ENCODE measurements at places on chromosomes 2 and 18.

DNA sequence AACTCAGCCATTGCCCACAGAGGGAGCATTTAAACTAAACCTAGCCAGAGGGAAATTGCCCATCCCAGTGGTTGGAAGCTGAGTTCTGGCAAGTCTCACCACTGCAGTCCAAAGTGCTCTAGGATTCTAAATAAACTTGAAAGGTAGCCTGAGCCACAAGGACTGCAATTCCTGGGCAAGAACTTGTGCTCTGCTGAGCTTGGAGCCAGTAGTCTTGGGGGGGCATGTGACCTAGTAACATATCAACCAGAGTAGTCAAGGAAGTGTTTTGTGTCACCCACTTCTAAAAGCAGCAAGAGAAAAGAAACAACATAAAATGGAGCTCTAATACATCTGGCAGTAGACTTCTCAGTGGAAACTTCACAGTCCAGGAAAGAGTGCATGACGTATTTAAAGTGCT is 167.0 kb downstream of the PTH2R start:
- DNase-seq: no peak

- DNase-seq: no peak
These were observed 109.7 kb upstream of the BZW1 start for GRCh38 chr2:200702044-200702443.

- DNase-seq: no peak
These were observed 29.3 kb upstream of the SCN9A start for GRCh38 chr2:166404831-166405568.

DNA sequence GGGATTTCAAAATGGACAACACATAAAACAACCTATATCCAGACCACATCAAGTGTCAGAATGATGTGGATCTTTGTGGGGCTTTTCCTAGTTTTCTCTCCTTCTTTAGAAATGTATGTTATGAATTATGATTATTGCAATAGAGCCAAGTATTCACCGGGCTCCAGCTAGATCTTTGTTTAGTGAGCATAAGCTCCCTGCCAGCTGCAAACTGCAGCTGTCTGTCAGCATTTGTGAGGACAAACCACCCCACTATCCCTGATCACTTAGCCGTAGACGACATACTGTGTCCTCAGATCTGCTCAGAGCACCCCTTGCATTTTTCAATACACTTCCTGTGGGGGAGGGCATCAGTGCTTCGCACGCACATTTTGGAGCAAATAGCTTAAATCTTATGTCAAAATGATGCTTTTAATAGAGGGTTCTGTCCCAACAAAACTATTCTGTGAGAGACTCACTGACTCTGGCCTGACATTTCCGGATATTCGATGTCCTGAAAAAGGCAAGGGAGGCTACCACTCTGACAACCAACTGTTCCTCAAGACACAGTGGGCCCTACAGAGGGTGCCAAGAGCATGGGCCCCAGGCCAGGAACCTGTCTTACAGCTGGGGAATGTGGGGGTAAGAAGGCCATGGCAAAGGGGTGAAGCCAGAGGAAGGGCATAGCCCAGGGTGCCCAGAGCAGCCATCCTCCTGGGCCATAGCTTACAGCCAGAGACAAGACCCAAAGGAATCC is 346.0 kb downstream of the ARHGAP15 start:
- no peak for DNase-seq

DNA sequence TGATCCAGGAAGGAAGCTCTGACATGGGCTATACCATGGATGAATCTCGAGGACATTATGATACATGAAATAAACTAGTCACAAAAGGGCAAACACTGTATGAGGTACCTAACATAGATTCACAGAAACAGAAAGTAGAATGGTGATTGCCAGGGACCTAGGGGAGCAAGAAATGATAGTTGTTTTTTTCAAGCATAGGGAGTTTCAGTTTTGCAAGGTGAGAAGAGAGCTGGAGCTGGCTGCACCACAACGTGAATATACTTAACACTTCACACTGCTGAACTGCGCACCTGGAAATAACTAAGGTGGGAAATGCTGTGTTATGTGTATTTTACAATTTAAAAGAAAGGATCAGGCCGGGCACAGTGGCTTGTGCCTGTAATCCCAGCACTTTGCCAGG is 13.2 kb upstream of the AGAP1 start:
- DNase-seq: no peak

Data from stimulated activated CD8-positive, alpha-beta memory T cell treated with anti-CD3 and anti-CD28 coated beads, Interleukin-4, amount 100 ng/mL, for 1 hour (primary cell).